ENCODE measurements at places on chromosomes 7 and 10.
A peak's percentile ranks its signal among the peaks of the same experiment; 100 is the strongest.

GRCh38 chr10:92567952-92568600 is 5.8 kb downstream of the IDE start:
- DNase-seq, result no peak

DNA sequence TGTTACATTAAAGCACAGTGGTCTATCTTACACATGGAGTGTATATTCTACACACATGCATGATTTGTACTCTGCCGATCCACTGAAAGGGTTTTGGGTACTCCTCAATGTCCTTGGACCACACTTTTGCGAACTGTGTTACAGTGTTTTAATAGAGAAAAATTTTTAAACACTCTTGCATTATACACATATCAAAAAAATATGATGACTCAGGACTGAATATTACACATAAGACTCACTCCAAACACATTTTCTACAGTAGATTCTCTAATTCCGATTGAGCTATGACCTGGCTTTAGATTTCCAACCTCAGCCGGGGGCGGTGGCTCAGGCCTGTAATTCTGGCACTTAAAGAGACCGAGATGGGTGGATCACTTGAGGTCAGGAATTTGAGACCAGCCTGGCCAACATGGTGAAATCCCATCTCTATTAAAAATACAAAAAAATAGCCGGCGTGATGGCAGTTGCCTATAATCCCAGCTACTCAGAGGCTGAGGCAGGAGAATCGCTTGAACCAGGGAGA is 222.4 kb downstream of the CACNA2D1 start:
- no peak for DNase-seq

GRCh38 chr10:102422545-102423129 is 2.0 kb downstream of the FBXL15 start:
- DNase-seq, result no peak

- no peak for DNase-seq
Measured at GRCh38 chr7:137919987-137920386, 73.2 kb upstream of the DGKI start.

DNA sequence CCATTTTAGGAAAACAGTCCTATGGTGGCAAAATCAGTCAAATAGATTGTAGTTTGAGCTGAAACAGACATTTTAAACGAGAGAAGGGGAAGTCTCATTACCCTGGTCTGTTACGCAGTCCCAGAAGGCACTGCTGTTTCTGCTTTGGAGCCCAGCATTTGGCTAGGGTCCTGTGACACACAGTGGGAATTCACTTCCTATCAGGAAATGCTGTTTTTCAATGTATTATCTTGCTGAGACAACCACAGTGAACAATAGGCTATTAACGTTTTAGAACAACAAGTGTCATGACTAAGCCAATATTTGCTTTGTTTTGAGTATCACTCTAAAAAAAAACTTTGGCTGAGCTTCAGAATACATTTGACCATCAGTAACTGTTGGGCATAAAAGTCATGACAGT is 74.1 kb downstream of the ADD3 start:
- DNase-seq, result no peak

- no peak for DNase-seq
Measured at GRCh38 chr7:115748123-115748738, 282.3 kb downstream of the TFEC start.

DNA sequence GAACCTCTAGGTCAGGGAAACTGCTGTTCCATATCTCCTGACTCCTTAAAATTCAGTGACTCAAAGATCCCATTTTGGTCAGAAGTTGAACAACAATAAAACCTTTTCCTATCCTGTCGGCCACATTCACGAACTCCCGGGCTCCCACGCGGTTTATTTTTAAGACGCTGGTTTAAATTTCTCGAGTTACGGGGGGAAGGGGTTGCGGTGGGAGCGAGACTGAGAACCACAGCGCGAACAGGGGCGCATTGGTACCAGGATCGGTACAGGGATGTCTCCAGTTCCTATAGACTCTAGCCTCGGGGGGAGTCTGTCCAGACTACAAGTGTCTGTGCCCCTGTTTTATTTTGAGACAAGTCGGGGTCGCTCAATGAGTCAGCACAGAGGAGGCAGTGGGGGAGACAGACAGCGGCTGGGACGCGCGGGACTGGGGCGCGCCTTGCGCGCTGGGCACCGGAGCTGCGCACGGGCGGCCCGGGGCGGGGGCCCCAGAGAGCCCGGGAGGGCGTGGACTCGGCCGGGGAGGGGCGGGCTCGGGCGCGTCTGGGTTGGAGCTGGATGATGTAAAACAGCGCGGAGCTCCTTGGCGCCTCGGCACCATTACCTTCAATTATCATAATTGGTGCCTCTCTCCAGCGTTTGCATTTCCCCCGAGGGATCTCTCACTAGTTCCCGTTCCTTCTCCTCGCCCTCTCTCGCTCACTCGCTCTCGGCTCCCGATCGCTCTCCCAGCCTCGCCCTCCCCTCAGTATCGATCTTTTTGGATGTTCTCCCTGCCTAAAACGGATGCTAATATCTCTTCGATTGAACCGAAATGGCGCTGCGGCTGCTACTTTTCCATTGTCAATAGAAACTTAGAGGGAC is 8.7 kb upstream of the BAMBI start:
- DNase-seq, result no peak

GRCh38 chr10:69065406-69066361 is 22.2 kb upstream of the SRGN start:
- DNase-seq, result no peak

GRCh38 chr10:106705681-106706100 is 458.8 kb downstream of the SORCS1 start:
- DNase-seq, result peak; percentile 20

- no peak for DNase-seq
Measured at GRCh38 chr7:30448461-30449189, 30.0 kb downstream of the NOD1 start.

GRCh38 chr10:46538155-46538554 is 18.3 kb downstream of the GPRIN2 start:
- no peak for DNase-seq

DNA sequence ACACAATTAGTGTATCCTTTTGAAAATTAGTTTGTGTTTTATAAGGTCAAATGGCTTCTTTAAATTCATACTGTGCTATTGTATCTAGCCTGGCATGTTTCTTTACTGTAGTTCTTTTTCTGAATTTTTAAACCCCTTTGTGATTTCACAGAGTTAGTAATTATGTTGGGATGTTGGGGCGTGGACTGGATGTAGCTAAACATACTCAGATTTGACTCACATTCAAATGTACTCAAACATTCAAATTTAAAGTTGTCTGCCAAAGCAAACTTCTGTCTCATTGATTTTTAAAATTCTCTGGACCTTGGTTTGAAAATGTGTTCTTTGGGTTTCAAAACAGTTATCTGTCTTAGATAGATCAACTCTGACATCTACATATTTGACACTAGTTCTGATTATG is 7.2 kb upstream of the NRP1 start:
- DNase-seq, result no peak

DNA sequence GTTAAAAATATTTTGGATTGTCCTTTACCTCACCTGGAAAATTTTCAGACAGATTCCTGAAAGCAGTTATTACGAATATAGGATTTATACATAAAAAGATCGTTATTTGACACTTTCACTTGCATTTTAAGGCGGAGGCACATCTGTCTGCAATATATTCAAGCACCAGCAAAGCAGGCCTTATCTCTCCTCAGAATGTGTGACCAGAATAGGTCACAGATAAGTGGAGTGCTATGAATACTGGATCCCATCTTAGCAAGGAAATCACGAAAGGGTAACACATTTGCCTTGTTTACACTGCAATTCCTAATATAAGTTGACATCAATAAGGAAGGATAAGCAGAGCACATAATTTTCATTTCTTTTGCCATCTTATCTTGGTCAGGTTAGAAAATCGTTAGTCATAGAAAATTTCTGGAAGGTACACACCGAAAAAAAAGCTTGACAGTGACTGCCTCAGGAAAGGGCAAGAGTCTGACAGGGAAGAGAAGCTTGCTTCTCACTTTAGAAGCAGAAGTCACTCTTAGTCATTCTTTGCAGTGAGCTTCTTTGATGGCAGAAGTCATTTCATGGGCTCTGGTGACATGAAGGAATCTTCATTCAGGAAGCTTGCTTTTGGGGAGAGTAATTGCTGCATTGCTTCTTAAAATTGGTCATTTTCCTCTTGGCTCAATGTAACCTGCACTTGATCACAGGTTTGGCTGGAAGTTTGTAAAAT is 98.1 kb upstream of the STK17A start:
- DNase-seq, result no peak

GRCh38 chr7:92155108-92155739 is 20.9 kb upstream of the CYP51A1 start:
- DNase-seq, result no peak

DNA sequence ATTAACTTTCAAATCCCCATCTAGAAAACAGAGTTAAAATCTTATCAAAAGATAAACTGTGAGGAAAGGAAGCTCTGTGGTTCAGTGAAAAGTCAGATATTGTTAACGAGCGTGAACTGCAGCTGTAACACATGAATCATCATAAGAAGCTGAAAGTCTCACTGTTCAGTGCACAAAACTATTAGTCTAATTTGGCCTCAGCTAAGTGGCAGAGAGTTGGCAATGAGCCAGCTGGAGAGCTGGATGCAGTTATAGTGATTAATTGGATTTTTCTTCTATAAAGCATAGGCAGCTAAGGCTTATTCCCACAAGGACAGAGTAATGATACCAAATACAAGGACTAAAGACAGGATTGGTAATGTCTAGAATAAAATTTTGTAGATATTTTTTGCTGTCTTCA is 101.1 kb upstream of the ABCB5 start:
- peak; percentile 56 for DNase-seq

GRCh38 chr10:110483633-110484032 is 14.1 kb upstream of the DUSP5 start:
- no peak for DNase-seq

DNA sequence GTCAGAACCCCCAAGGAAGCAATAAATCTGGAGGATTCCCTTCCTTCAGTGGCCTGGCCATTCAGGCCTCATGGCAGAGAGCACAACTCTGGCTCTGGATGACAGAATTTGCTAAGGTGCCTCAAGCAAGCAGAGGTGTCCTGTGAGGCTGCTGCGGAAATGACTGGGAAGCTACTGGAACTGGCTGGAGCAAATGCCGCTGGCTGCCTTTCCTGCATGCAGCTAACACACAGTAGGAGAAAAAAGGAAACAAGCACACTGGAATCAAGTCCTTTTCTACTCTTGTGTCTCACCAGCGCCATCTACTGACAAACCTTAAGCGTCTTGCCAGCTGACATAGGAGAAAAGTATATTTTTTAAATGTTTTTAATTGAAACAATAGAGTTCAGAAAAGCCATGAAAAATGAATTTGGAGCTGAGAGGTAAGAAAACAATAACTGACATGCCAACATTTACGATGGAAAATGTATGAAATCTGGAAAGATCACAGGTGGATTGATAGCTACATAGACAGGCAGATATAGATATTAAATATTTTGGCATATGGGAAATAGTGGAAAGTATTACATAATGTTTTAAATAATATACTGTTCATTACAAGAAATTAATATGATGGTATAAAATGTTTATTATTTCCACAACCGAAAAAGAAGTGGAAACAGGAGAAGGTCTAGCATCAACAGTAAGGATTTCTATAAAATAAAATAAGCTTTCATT is 951.6 kb downstream of the ANKRD7 start:
- DNase-seq, result peak; percentile 16

DNA sequence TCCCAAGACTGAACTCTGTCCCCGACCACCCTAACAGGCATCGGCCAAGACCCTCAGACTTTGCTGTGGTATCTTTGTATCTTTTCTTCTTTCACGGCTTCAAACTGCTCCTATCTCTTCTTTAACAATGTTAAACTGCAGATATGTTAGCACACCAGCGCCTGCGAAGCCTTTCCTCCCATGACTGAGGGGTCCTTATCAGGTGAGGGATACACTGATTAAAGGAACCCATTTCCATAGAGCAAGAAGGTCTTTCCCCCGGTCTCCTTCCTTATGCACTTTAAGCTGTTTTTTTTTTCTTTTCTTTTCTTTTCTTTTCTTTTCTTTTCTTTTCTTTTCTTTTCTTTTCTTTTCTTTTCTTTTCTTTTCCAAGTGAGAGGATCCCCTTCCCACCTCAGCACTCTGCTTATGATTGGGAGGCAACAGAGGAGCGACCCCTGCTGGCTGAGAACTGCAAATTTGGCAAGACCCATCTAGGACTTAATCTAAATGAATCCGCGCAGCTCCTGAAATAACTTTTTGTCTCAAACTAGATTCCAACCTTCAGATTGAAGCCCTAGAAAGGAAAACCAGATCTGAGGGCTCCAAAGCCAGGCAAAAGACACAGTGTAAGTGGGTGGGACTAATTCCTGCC is 109.9 kb downstream of the ITGB8 start:
- DNase-seq, result peak; percentile 4

GRCh38 chr10:28240400-28240799 is 62.5 kb downstream of the MPP7 start:
- no peak for DNase-seq

DNA sequence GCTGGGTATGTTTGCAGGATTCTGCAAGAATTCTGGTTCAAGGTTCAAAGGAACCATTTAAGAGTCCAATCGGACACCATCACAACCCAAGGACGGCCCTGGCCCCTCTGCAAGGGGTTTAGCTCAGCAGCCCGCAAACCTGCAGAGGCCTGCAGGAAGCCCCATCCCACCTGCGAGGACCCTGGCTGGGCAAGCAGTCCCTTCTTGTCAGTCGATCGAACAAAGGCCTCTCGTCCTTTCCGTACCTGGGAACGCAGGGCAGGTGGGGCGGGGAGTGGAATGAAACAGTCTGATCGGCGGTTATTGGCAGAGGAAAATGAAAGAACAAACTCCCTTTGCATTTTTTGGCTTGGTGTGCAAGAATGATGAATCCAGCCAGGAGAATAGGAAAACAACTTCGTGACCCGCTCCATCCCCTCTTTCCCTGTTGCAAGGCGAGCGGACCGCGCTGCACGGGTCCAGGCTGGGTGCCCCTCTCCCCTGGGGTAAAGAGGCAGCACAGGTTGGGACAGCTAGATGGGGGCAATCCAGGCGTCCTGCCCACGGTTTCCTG is 73.7 kb downstream of the INSIG1 start:
- no peak for DNase-seq

DNA sequence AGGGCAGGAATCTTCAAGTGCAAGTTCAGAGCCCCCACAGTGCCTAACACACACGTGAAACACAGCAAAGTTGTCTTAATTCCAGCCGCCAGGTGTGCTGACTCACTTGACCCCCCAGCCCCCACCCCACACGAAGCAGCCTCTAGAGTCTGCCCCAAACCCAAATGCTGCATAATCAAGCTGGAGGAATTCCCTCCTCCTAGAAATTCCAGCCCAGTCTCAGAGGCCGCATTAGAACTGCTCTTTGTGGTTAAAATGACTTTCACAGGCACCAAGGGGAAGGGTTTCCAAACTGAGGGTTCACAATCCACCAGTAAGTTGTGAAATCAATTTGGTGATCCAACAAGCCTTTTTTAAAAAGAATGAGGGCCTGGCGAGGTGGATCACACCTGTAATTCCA is 67.0 kb upstream of the PLXNA4 start:
- DNase-seq, result no peak
